Bronchus fibroblast of lung (primary cell): ENCODE measurements at places on chromosomes 11 and 22. TPM values are rescaled to one million over a fixed set of nuclear protein-coding genes. Genes with fewer than 3 reads are reported as not detected.

SCGB1A1 gene
- total RNA-seq: not detected in 2 replicates

PGA5 gene
- not detected in 2 replicates for total RNA-seq

HTR3B gene
- total RNA-seq: not detected in 2 replicates

LYVE1 gene
- total RNA-seq: not detected in 2 replicates

LDHA gene
- 639 and 689 TPM in 2 replicates for total RNA-seq

TBX1 gene
- total RNA-seq: under 0.01 TPM in 1 of 2 replicates, not detected in the other

POU2AF2 gene
- total RNA-seq: not detected in 2 replicates

TIMM10 gene
- 53.1 and 56.5 TPM in 2 replicates for total RNA-seq

APOL4 gene
- not detected in 2 replicates for total RNA-seq

TRIM49 gene
- not detected in 2 replicates for total RNA-seq

KLHL35 gene
- total RNA-seq: 1.0 and 1.2 TPM in 2 replicates

CLCF1 gene
- total RNA-seq: 4.0 and 5.4 TPM in 2 replicates

SLC25A18 gene
- 0.15 and 0.17 TPM in 2 replicates for total RNA-seq

PHF21B gene
- total RNA-seq: under 0.01 TPM in 1 of 2 replicates, not detected in the other

WT1 gene
- 0.17 and 0.45 TPM in 2 replicates for total RNA-seq

ACRV1 gene
- not detected in 2 replicates for total RNA-seq

ASPHD2 gene
- 1.2 and 1.5 TPM in 2 replicates for total RNA-seq

PLEKHA7 gene
- 0.50 and 3.1 TPM in 2 replicates for total RNA-seq

RIMBP3C gene
- total RNA-seq: 0.15 and 0.17 TPM in 2 replicates

CHRNA10 gene
- total RNA-seq: 0.30 and 0.34 TPM in 2 replicates

MS4A6E gene
- total RNA-seq: not detected in 2 replicates

C11orf16 gene
- total RNA-seq: not detected in 2 replicates

DUSP18 gene
- 7.7 and 10.4 TPM in 2 replicates for total RNA-seq

RAB39A gene
- not detected in 2 replicates for total RNA-seq

BTG4 gene
- 0.15 and 0.17 TPM in 2 replicates for total RNA-seq

VSIG10L2 gene
- total RNA-seq: not detected in 2 replicates

IFITM1 gene
- 72.5 and 82.9 TPM in 2 replicates for total RNA-seq

PTPN5 gene
- not detected in 2 replicates for total RNA-seq

GDPD4 gene
- total RNA-seq: not detected in 2 replicates

TMPRSS13 gene
- not detected in 2 replicates for total RNA-seq

POTEH gene
- total RNA-seq: not detected in 2 replicates

BTBD18 gene
- not detected in 2 replicates for total RNA-seq

TRIM51 gene
- not detected in 2 replicates for total RNA-seq
